Tibial artery (tissue), 4 donors: ENCODE measurements at places on chromosomes 6 and 20.

- DNase-seq: no peak
Observed at GRCh38 chr6:6351511-6352025, 31.1 kb upstream of the F13A1 start.

GRCh38 chr6:107590378-107590777 lies 100.5 kb downstream of the SOBP start:
- DNase-seq: no peak

- DNase-seq: no peak
Observed at GRCh38 chr6:161261816-161262215, 12.0 kb downstream of the AGPAT4 start.

- DNase-seq: no peak
Observed at GRCh38 chr20:6829510-6830116, 62.1 kb downstream of the BMP2 start.

DNA sequence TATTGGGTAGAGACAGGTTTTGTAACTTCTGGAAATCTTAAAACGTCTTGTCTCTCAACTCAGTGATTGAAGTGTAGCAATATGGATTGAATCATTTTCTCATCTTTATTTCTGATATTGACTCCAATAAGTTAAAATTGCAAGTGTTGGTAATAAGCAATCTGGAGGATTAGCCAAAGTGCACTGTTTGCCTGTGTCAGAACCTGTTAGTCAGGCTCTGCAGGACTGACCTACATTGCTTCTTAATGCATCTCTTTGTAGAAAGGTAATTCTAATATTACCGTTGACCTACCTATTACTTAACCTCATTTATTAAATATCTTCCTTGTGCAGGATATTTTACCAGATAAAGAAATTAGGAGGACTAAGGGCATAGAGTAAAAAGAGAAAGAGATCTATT lies 484.0 kb upstream of the CITED2 start:
- no peak for DNase-seq

GRCh38 chr20:39468703-39469102 lies 506.6 kb downstream of the DHX35 start:
- no peak for DNase-seq

- DNase-seq: no peak
Observed at GRCh38 chr6:118829817-118830478, 64.0 kb upstream of the ASF1A start.

- no peak for DNase-seq
Observed at GRCh38 chr20:1721687-1722512, 64.3 kb upstream of the SIRPG start.
